ENCODE measurements at places on chromosomes 7 and 10. TPM values are rescaled to one million over a fixed set of nuclear protein-coding genes. Genes with fewer than 3 reads are reported as not detected.

- no peak for DNase-seq
These were observed 250.2 kb downstream of the ELFN1 start for GRCh38 chr7:1920266-1920681.

- DNase-seq = no peak
These were observed 42.3 kb downstream of the ANTXRL start for GRCh38 chr10:46328853-46329689.

DNA sequence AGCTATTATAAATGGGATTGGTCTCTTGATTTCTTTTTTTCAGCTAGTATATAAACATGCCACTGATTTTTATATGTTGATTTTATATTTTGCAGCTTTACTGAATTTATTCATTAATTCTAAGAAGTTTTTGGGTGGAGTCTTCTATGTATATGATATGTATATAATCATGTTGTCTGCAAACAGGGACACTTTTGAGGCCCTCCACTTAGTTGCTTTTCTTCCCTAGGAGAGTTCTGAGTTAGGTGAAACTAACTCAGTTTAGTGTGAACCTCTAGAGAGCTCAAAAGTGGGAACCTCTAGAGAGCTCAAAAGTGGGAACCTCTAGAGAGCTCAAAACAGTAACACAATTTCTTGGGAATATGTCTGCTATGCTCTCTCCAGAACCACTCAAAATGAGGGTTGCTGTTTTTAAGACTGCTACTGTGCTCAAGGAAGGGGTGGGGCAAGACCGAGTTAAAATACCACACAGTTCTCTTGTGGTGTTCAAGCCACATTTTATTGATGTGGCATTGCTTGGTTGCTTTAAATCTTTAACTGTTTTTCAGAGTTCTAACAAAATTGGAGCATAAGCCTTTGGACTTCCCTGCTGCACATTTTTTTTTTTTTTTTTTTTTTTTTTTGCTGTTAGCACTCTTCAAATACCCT, 13.2 kb downstream of the CCDC7 start:
- no peak for DNase-seq

DNA sequence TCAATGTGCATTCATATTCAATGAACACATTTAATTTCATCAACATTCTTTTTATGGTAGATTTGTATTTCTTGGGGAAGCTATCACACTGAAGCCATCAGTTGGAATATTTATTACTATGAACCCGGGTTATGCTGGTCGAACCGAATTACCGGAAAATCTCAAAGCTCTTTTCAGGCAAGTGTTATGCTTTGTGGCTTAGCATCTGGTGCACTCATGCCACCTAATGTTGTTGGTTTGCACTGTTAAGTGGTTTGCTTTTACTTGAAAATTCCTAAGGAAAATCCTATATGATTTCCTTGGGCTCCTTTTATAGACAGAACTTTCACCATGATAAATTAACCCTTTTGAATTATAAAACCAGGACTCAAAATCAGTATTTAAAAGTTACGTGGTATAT, 147.9 kb downstream of the DNAH11 start:
- no peak for DNase-seq

GRCh38 chr10:133022776-133023100, 65.0 kb upstream of the ADGRA1 start:
- DNase-seq = no peak

GRCh38 chr10:69385454-69386350, 31.0 kb downstream of the TACR2 start:
- peak; percentile 86 for DNase-seq

- DNase-seq = no peak
These were observed 53.0 kb downstream of the ARHGAP12 start for GRCh38 chr10:31875608-31876007.

DNA sequence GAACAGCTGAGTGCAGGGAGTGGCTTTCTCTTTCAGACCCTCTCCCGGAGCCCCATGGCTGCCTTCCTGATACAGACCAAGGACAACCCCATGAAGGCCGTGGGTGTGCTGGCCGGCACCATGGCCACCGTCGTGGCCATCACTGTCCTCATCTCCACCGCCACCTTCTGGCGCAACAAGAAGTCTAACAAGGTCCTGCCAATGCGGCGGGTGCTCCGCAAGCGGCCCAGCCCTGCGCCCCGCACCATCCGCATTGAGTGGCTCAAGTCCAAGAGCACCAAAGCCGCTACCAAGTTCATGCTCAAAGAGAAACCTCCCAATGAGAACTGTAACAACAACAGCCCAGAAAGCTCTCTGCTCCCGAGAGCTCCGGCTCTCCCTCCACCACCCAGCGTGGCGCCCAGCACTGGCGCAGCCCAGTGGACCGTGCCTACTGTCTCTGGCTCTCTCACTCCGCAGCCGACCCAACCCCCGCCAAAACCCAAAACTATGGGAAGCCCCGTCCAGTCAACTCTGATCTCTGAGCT, 11.2 kb downstream of the LRIT2 start:
- DNase-seq = no peak

DNA sequence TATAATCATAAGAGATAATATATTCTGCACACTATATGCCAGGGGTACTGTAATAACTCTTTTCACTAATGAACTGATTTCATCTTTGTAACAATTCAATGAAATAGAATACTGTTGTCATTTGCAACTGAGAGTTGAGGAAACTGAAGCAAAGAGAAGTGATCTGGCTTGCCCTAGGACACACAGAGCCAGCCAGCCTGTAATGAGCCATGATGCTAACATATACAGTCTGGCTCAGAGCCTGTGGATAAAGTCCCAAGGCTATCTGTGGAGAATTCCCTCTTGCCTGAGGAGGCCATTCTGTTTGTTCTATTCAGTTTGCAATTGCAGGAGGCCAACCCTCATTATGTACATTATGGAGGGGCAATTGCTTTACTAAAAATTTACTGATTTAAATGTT, 241.3 kb downstream of the CXCL12 start:
- DNase-seq = no peak

DNA sequence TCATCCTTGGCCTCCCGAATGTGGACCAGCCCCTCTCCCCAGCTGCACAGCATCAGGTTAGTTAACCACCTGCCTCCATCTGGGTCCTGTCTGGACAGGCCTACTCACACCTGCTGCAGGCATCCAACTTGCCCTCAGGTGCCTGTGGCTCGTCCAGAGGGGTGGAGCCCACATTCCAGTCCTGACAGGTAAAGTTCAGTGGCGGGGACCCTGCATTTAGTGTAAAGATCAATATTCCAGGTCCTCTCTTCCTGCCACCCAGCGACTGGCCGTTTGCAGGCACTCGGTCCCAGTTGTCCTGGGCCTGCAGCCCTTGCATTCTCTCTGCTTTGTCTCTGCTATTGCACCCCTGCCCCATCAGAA, 15.0 kb downstream of the HTRA1 start:
- peak; percentile 93 for DNase-seq

- no peak for DNase-seq
These were observed 31.8 kb upstream of the BMPER start for GRCh38 chr7:33873518-33873917.

GRCh38 chr7:130069179-130069977, 956 bp upstream of the KLHDC10 start:
- DNase-seq = no peak

DNA sequence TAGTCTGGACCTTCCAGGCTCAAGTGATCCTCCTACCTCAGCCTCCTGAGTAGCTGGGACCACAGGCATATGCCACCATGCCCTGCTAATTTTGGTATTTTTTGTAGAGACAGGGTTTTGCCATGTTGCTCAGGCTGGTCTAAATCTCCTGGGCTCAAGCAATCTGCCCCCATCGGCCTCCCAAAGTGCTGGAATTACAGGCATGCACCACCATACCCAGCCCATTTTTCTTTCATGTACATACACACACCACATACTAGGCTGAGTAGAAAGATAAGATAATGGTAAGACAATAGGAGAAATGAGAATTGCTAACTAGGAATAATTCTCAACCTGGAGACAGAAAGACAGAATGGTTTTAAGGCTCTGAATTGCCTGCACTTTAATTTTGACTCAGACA, 83.8 kb downstream of the CPEB3 start:
- DNase-seq = no peak

GRCh38 chr7:129841465-129841864, 111.3 kb downstream of the UBE2H start:
- DNase-seq = no peak

DNA sequence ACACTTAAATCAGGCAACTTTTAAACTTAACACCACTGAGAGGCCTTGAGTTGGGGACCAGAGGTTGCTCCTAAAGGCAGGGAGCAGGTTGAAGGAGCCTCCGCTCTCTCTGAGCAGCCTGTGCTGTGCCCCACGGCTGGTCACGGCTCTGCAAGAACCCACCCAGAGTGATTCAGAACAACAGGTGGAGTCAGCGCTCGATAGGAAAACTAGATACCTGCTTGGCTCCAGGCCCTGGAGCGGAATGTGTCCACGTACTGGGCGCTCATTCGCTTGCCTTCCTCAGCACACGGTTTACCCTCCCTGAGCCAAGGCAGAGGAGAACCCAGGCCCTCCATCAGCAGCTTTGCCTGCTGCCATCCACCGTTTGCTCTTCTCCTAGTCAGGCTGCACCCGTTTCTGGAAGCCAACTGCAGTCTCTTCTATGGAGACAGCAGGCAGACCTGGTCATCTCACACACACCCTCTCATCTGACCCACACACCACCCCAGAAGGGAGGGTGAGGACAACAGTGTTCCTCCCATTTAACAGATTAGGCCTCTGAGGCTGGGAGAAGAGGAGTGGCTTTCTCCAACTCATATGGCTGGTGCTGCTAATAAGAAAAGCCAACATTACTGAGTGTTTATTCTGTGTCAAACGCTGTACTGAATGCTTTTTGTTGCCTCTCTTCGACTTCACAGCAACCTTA, 37.6 kb upstream of the PDCD4 start:
- no peak for DNase-seq

DNA sequence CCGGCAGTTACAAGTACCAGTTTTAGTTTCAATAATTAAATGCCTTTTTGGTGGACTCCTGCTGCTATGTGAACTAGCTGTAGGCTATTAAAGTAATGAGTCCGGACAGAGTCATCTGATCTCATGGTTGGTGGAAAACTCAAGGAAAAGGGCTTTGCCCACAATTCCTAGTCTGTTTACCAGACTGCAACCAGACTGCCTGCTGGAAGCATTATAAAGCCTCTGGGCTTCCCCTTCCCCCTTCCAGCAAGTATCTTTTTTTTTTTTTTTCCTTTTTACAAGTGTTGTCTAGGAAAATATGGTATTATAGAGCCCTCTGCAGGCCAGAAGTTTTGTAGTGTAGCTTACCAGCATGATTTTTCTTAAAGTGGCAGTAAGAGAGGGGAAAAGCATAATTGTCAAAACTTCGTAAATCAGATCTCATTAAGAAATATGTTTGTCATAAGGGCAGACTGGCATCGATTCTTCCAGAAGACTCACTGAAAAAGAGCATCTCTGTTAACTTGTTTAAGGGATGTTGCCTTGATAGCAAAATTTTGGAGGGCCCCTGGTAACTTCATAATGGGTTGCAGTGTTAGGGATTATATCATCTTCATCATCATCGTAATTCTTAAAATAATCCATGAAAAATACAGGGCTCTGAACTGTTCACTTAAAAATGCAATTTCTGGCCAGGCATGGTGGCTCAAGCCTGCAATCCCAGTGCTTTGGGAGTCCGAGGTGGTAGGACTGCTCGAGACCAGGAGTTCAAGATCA, 181.3 kb downstream of the TAX1BP1 start:
- peak; percentile 55 for DNase-seq

GRCh38 chr10:6138456-6138855, 49.6 kb downstream of the RBM17 start:
- no peak for DNase-seq

GRCh38 chr7:45924283-45924682, 3.2 kb upstream of the IGFBP3 start:
- DNase-seq = peak; percentile 68

DNA sequence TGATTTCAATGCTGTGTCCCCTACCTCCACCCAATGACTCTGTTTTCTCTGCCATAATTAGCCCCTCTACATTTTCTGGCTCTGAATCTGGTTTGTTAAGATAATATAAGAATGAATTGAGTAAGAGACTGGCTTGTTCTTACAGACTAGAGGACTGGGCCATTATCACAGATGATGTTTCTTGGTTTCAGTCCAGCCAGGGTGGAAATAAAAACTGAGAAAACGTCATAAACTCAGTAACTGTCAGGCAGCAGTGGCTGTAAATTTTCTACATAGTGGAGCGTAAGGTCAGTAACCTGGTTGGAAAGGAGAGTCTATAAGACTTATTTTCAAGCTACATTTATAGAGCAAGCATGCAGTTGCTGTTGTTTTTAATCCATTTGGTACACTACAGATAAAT, 485.4 kb downstream of the HTR7 start:
- DNase-seq = no peak

The SEMA3D gene
- total RNA-seq = 8.3 TPM

The PLEKHA1 gene
- 54.8 TPM for total RNA-seq

The CLRN3 gene
- total RNA-seq = not detected

The NPY gene
- total RNA-seq = not detected

The IRF5 gene
- total RNA-seq = 0.81 TPM

The WDR86 gene
- total RNA-seq = not detected

The MOGAT3 gene
- total RNA-seq = not detected

The HMX2 gene
- total RNA-seq = not detected

The TPK1 gene
- 1.3 TPM for total RNA-seq

The CLCN1 gene
- total RNA-seq = 0.04 TPM

The OPN4 gene
- not detected for total RNA-seq

The AGBL3 gene
- 1.3 TPM for total RNA-seq

Data from foreskin keratinocyte (primary cell).